Brain pericyte (primary cell): ENCODE measurements at places on chromosomes 11 and 22.

DNA sequence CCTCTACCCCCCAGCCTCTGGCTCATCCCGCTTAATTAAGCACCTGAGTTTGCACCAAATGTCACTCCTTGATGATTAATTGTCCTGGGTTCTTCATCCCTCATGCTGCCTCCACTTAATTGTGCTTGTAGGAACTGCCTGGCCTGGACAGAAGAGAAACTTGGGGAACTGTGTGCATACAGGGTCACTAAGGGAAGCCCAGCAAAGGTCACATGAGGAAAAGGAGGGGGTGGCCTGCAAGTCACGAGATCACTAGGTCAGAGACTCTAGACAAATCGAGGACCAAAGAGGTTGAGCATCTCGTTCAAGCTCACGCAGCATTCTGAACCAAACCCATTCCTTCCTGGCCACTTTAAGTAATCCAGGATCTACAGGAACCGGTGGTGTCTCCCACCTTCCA is 75.8 kb downstream of the PDE2A start:
- DNase-seq, result no peak

DNA sequence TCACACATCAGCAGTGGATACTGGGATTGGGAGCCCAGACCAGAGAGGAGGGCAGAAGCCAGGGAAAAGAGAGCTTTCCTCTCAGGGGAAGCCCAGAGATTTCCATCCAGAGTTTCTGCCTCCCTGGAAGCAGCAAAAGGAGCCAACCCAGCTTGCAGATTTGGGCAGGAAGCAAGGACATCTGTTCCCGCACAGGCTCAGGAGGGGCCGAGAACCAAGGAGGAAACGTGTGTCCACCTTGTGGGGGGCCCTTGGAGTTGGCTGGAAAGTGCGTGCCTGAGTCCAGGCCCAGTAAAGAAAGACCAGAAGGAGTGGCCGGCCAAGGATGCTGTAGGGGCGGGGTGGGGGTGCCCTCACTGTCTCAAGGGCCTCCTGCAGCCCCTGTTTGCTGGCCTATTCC is 6.0 kb upstream of the NPTXR start:
- DNase-seq, result no peak

GRCh38 chr11:31870609-31871309 is 59.6 kb upstream of the PAX6 start:
- no peak for DNase-seq

- no peak for DNase-seq
These were observed 39.1 kb downstream of the DIXDC1 start for GRCh38 chr11:111976119-111976766.

- no peak for DNase-seq
These were observed 2.4 kb downstream of the SMARCB1 start for GRCh38 chr22:23789121-23789520.

GRCh38 chr11:24903555-24903954 is 406.7 kb downstream of the LUZP2 start:
- DNase-seq, result no peak

DNA sequence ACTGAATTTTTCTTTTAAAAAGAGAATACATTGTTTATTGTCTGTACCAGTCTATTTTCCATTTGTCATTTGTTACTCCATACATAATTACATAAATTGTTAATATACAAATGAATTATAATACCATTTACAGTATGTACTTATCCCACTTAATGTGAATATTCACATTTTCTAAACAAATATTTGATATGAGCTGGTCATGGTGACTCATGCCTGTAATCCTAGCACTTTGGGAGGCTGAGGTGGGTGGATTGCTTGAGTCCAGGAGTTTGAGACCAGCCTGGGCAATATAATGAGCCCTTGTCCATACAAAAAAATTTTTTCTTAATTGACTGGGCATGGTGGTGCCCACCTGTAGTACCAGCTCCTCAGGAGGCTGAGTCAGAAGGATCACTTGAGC is 6.8 kb downstream of the SC5D start:
- no peak for DNase-seq

GRCh38 chr11:57424792-57425564 is 1.9 kb downstream of the SLC43A3 start:
- DNase-seq, result peak; percentile 43

DNA sequence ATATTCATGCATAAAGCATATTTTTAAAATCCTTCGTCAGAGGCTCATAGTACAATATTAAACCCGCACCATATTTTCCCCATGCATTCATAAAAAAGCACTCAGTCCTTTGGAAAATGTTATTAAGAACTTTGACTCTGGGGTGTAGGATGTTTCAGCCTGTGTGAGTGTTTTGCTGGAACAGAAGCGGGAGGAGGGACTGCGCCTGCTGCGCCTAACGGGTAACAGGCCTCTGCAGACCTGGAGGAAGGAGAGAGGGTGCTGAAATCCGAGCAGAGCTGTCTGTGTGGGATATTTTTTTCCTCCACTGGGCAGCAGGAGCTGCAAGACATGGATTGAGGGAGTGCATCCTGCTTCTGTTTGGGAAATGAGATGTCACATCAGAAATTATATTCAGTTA is 483.0 kb downstream of the BRD1 start:
- no peak for DNase-seq

DNA sequence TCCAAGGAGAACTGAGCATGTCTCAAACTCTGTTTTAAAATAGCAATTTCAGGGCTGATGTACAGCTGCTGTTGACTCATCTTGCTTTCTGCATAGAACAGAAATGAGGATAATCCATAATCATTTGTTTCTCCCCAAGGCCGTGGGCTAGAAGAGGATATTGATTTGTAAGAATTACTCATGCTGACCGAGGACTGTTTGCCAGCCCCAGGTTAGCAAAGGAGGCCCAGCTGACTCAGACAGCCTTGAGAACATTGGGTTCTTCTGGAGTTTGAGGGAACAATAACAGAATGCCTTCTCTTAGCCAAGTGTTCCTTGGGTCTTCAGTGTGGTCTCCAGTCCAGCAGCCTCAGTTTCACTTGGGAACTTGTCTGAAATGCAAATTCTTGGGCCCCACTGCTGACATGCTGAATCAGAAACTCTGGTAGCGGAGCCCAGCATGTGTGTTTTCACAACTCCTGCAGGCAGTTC is 92.0 kb downstream of the ZC3H12C start:
- DNase-seq, result peak; percentile 56

- no peak for DNase-seq
These were observed 1.7 kb downstream of the FOLR2 start for GRCh38 chr11:72218251-72218745.

- no peak for DNase-seq
These were observed 90.9 kb downstream of the PDHX start for GRCh38 chr11:35007277-35007676.

- DNase-seq, result no peak
These were observed 60.5 kb downstream of the HIPK3 start for GRCh38 chr11:33317662-33318061.

DNA sequence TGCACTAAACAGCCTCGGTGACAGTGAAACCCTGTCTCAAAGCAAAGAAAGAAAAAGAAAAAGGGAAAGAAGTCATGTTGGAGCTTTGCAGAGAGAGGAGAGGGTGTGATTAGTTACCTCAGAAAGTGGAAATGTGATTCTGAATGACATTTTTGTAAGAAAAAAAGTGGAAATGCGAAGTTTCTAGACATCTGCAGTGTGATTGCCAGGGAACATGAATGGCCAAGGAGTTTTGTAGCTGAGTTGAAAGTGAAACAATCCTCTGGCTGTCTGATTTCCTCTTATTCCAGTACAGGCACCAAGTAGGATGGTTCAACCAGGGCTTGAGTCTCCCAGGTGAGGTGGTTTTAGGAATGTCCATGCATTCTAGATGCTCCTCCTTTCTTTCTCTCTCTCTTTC is 17.8 kb upstream of the SYVN1 start:
- no peak for DNase-seq

DNA sequence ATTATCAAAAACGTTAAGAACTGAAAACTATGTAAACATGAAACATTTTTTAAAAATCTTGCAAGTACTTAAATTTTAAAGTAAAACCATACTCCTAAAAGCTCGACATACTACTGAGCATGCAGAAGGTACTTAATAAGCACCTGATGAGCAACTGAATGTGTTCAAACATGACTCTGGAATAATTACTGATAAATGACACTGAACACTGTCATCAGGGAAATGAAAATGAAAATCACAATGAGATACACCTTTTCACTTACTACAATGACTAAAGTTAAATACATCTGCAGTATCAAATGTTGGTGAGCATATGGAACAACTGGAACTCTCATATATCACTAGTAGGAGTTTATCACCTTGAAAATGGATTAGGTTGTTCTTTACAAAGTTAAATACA is 65.2 kb downstream of the PICALM start:
- no peak for DNase-seq

- no peak for DNase-seq
These were observed 6.7 kb upstream of the GDPD5 start for GRCh38 chr11:75532200-75533048.

DNA sequence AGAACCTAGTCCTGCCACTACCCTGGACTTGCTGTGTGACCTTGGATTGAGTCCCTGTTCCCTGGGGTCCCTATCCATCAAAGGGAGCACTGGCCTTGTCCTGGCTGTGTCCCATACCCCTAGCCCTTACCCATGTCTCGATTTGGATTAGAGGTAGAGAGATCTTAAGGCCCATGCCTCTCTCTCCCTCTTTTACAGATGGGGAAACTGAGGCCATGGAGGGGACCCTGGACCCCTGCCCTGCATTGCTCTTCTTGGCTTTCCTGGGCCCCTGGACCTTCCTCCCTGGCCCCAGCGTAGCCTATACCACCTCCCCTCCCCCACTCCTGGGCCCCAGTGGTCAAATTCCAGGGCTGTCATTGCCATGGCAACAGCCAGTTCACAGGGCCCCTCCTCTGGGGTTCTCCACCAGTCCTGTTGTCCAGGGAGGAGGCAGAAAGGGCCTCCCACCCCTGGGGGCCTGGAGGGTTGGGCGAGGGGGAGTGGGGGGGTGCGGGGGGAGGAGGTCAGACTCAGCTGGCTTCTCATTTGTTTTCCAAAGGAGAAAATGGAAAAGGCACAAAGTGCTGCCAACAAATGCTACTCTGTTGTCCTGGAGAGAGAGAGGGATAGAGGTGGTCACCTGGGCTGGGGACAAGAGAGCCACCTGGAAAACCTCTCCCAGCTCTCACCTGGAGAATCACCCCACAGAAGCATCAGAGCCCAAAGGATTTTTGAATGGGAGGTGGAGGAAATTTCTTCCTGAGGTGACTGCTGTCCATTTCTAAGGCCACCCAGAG is 23.3 kb downstream of the ARHGEF17 start:
- DNase-seq, result no peak

- DNase-seq, result no peak
These were observed 17.5 kb upstream of the TSPAN18 start for GRCh38 chr11:44709281-44709562.

GRCh38 chr11:45890886-45891550 is 5.6 kb downstream of the MAPK8IP1 start:
- DNase-seq, result no peak

GRCh38 chr11:105456950-105457349 is 152.9 kb upstream of the GRIA4 start:
- no peak for DNase-seq

DNA sequence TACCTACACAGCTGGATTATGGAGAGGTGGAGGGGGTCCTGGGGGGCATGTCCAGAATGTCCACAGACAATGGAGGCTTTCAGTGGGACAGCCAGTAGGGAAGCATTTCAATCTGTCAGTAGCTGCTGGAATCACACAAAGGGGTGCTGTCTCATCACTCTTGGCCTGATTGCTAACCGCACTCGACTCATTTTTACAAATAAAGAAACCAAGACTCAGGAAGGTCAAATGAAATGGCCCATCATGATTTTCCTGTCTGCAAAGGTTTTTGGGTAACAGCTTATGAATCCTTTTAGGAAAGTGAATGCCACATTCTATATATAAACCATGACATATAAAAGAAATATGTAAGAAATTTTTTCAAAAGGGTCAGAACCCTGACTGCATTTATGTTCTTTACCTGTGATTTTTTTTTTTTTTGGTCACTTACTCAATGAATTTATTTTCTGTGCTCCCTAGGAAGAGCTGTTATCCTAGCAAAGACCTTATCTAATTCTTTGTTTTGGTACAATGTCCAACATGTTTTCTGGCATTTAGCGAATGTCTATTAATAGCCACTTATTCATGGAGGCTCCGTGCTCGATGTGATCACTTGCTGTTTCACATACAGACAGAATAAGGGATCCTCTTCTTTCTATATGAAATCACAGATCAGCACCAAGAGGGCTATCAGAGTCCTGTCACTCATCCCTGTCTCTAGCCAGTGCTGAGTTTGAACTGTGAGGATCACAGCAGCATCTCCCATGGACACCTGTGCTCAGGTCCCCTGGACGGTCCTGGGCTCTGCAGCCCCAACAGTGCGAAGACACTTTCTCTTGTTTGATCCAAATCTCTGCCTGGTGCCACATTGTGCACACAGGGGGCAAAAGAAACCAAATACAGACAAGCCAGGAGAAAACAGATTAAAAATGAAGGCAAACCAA is 979.7 kb downstream of the NTM start:
- no peak for DNase-seq

DNA sequence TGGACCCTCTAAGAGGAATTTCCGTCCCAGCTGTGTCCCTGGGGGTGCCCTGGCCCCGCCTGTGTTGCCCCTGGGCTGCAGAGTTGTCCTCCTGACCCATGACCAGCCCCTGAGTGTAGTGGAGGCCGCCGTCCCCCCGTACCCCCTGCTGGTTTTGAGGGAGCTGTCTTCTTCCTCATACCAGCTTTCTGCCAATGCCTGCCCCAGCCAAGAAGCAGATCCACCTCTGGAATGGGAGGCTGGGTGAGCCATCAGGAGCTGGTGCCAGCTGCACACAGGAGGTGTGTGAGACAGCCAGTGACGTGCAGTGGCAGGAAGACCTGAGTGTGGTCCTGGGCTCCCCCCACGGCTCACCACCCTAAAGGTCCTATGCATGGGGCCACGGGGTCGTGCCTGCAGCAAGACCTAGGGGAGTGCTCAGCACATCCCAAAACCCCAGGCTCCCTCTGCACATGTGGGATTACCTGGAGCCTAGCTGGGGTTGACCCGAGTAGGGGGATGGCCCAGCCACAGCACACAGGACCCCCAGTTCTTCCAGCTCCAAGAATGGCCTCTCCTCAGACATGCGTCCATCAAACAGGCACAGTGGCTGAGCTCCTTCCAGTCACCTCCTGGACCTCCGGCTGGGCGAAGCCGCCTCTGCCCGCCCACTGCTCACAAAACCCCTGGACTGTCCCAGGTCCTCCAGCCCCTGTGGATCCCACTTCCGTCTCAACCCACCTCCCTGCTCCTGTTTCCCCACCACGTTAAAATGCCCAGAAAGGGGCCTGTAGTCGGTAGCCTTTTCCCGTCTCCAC is 647.6 kb downstream of the BRD1 start:
- no peak for DNase-seq
